ENCODE measurements at places on chromosomes 5 and 9. TPM values are rescaled to one million over a fixed set of nuclear protein-coding genes. Genes with fewer than 3 reads are reported as not detected.

MTRR gene
- 16.4 TPM for total RNA-seq

C9orf152 gene
- not detected for total RNA-seq

DMGDH gene
- total RNA-seq = 2.5 TPM

RNF208 gene
- 1.2 TPM for total RNA-seq

NME5 gene
- 1.6 TPM for total RNA-seq

IL9 gene
- not detected for total RNA-seq

GCNT1 gene
- total RNA-seq = 40.9 TPM
